ENCODE measurements at places on chromosomes 7 and 10.

GRCh38 chr10:452512-453426 is 236.7 kb downstream of the DIP2C start:
- no peak for DNase-seq

DNA sequence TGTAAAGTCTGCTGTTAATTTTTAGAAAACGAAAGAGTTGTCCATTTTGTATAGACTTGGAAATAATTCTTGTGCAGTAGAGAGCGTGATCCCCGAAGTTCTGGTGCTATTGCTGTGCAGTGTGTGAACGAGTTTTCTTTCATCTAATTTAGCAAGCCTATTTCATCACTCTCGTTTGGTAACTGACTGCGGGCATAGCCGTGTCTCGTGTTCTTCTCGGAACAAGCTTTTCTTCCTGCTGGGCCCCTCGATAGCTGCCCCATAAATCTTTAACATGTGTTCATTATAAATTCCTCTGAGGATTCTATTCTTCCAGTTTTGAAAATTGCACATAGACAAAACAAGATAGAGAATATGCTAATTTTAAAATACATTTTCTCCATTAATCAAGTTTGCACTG is 622.0 kb upstream of the PFKP start:
- DNase-seq: no peak

DNA sequence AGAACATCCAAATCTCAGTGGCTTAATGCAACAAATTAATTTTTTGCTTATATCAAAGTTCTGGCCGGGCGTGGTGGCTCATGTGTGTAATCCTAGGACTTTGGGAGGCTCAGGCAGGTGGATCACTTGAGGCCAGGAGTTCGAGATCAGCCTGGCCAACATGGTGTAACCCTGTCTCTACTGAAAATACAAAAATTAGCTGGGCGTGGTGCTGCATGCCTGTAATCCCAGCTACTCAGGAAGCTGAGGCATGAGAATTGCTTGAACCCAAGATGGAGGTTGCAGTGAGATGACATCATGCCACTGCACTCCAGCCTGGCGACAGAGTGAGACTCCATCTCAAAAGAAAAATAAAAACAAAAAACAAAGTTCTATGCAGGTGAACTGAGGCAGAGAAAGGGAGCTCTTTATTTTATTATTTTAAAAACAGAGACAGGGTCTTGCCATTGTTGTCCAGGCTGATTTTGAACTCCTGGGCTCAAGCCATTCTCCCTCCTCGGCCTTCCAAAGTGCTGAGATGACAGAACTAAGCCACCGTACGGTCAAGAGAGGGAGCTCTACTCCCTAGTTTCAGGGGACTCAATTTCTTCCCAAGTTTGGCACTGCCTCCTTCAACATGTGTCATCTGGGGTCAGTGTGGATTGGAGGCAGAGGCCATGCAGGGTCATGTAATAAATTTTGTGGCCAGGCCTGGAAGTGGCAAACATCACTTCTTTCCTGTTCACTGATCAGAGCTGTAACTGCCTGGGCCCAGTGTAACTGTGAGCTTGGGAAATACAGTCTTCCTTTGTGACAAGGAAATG is 2.4 kb downstream of the ADCK2 start:
- DNase-seq: no peak

- no peak for DNase-seq
Measured at GRCh38 chr7:158977981-158978380, 121.6 kb downstream of the DYNC2I1 start.

Measured in central memory CD4-positive, alpha-beta T cell (primary cell).